Hematopoietic multipotent progenitor cell treated with erythropoietin and hydrocortisone succinate and interleukin-3 and kit ligand, for 4 days (in vitro differentiated cells): ENCODE measurements at places on chromosomes 5 and 9.
A peak's percentile ranks its signal among the peaks of the same experiment; 100 is the strongest.

GRCh38 chr9:128124451-128124850 is 3.1 kb downstream of the PTGES2 start:
- no peak for DNase-seq

DNA sequence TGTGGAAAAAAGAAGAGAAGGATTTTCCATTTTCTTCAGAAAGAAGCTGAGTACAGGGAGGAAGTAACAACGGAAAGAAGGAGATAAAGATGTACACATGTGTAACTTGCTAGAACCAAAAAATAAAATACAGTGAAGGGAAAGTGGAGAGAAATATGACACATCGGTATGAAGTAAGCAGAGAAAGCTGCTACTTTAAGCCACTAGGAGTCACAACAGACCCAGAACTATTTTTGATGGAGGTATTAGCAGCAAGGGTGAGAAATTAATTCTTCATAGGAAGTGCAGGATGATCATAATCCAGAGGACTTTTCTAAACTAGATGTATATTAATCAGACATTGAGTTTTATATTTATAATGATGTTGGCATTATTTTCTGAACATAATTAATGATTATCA is 88.5 kb downstream of the FAM174A start:
- peak; percentile 73 for DNase-seq

GRCh38 chr5:135589152-135589551 is 10.4 kb upstream of the CXCL14 start:
- no peak for DNase-seq

GRCh38 chr5:115855959-115856358 is 14.2 kb downstream of the AP3S1 start:
- DNase-seq = peak; percentile 57
